ENCODE measurements at places on chromosomes 4 and X. TPM values are rescaled to one million over a fixed set of nuclear protein-coding genes. Genes with fewer than 3 reads are reported as not detected.

DNA sequence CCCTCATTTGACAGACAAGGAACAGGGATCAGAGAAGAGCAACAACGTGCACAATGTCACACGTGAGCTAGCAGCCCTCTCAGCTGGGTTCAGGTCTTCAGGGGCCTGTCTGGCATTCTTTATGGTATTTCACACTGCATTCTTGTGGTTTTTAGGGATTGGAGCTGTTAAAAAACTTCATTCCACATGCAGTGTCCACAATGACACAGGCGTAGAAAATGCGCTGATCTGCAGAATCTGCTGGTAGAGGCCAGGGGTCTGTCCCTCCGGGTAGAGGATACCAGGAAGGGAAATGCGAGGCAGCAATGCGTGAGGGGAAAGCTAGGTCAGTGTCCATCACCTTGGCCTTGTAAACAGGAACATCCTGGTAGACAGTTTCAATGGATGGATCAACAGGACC lies 36.6 kb downstream of the MAP7D3 start:
- peak; percentile 80 for DNase-seq

- DNase-seq: no peak
These were observed 830 bp upstream of the SHROOM2 start for GRCh38 chrX:9785254-9785943.

The PNMA6A gene
- 0.12 TPM for total RNA-seq

DNA sequence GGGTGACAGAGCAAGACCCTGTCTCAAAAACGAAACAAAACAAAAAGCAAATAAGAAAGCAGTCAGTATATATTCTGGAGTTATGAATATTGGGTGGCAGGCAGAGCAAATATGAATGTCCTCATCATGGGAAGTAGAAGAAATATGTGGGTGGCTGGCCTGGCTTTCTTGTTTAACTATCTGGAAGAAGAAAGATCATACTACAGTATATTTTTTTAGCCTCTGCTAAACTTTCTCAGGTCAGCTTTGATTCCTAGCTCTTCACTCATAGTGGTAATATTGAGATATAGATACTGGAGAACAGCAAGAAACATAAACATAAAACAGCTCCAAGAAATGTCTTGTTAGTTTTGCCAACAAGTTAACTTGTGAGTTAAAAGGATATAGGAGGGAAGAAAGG lies 192.5 kb downstream of the SOWAHB start:
- DNase-seq: no peak

DNA sequence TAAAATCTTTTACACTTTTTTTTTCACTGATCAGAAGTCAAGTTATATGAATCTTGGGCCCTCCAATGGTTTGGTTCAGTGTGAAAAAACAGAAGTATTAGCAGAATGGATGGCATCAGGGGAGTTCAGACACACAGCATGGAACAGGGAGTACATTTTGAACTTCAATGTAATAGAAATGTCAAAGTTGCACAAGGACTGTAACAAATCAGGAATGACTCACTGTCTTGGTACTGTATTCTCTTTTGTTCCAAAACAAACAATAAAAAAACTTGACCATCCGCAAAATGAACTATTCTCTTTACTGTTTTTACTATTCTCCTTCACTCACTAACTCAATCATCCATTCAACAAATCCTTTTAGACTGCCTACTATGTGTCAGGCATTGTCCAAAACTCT lies 401.0 kb downstream of the FSTL5 start:
- peak; percentile 45 for DNase-seq

DNA sequence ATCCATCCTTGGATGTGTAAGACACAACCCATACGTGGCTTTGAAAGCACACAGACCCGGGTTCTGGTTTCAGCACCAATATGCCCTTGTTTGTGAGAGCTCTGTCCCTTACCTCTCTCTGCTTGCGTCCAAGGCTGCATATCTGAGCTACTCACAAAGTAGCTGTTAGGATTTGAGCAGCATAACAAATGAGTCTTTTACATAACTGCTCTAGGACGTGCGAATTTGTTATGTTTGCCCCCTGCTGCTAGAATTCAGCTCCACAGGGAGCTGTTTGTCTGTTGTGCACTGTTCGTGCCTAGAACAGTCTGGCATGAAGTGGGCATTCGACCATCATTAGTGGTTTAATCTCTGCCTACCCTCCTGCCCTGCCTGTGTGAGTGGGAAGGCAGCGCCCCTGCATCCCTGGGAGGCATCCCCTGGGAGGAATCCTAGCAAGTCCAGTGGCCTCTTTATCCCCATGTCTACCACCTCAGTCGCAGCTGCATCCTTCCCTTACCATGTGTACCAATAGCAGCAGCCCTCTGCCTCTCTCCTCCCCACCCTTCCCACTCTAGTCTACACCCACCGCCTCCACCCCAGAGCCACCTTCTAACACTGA lies 42.1 kb downstream of the SLC2A9 start:
- DNase-seq: no peak

The ANK2 gene
- total RNA-seq: 7.0 TPM

- no peak for DNase-seq
These were observed 198.3 kb upstream of the GYPA start for GRCh38 chr4:144338834-144339233.

GRCh38 chrX:103774070-103774642 lies 2.5 kb upstream of the PLP1 start:
- peak; percentile 16 for DNase-seq

The TMSB15A gene
- total RNA-seq: 27.1 TPM

DNA sequence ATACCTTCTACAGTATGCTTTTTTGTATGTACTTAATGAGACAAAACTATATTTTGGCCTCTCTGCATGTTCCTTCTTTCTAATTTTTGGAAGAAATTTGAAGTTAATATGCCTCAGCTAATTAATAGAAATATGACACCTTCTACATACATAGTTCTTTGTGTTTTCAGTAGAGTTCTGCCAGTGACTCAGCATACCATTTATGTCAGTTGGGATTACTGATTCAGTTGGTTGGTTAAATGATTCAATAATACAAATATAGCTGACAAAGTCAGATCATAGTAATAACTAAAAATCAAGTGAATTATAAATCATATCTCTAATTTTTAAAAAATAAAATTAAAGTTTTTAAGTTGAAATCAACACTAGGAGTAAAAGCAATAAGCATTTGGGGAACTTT lies 16.8 kb downstream of the BTC start:
- no peak for DNase-seq

DNA sequence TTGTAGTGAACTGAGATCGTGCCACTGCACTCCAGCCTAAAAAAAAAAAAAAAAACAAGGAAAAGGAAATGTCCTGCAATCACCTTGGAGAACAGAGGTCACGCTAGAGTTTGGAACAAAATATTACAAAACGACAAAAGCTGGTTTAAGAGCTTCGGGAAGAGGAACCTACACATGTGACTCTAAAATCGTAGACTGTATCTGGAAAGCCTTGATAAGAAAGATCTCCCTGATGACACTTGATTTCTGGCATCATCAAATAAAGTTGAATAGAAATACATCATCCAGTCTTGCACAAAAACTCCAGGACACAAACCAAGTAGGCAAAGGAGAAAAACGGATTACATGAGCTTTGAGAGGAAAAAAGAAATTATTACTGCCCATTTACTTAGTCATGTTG lies 31.1 kb upstream of the DOCK11 start:
- DNase-seq: no peak

DNA sequence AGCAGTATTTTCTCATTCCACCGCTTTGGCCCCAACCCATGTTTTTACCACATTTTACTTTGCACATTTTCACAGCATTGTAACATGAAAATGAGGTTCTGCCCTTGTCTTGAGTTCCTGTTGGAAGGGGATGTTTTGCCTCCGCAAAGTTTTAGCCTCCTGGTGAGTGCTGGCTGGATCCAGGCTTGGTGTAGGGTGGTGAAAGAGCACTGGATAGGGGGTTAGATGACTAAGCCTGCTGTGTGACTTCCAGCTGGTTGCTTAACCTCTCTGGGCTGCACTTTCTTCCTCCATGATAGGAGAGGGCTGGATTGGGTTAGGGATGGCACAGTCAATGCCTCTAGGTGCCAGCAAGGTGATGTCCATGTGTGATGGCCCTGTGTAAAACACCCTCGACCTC lies 28.9 kb downstream of the CYTL1 start:
- no peak for DNase-seq

- DNase-seq: no peak
These were observed 103.5 kb downstream of the FIP1L1 start for GRCh38 chr4:53480909-53481308.

Data from RPMI7951 (cell line).